ENCODE measurements at places on chromosomes 2 and 18.
A peak's percentile ranks its signal among the peaks of the same experiment; 100 is the strongest.

DNA sequence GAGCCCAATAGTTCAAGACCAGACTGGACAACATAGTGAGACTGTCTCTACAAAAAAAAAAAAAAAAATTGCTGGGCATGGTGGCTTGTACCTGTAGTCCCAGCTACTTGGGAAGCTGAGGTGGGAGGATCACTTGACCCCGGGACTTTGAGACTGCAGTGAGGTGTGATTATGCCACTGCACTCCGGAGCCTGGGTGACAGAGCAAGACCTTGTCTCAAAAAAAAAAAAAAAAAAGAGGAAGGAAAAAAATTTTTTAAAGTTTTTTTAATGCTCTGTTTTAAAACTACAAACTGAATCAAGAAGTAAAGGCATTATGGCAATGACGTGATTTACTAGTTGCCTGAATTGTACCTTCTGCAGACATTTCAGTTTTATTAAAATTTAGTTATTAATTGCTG, 54.5 kb upstream of the ZDBF2 start:
- DNase-seq, result no peak

DNA sequence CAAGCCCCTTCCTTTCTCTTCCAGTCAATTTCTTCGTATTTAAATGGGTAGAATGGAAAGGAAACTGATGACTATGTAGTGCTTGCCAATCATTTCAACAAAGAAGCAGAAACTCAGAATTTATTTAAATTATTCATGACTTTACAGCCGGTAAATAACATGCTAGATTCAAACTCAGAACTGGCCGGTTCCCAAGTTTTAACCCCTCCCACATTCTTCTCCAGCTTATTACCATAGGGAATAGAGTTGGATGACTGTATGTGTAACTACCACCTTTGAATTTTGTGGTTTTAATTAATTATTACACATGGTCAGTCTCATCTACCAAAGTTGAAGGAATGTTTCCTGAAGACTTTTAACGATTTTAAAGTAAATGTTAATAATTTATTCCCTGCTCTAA, 819.3 kb upstream of the LRATD1 start:
- DNase-seq, result no peak

- DNase-seq, result no peak
Measured at GRCh38 chr2:232290668-232291067, 87.9 kb upstream of the ALPP start.

DNA sequence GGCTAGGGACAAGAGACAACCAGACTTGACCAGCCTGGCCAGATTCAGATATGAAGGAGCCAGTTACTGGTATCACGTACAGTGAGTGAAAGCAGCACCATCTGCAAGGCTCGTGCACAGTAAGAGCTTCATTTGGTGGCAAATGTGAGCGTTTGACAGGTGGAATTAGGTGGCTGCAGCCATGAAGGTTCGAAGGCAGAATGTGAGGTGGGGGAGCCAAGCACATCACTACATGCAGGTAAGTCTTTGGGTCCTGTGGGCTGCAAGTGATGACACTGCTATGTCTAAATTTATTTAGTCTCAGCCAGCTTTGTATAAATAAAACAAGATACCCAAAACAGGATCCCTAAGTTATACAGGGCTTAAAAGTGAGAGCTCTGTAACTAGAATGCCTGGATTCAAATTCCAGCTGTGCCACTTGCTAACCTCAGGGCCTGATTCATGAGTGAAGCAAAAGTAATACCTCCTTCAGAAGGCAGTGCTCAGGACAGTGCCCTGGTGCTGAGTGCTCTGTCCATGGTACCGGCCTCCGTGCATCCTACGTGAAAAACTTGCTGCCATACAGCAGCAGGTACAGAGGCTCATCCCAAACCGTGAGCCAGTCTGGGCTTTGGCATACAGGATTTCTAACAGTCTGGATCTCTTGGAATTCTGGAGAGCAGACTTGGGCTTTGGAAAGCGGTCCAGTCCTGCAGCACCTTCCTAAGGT, 18.6 kb downstream of the DDX18 start:
- DNase-seq, result no peak

DNA sequence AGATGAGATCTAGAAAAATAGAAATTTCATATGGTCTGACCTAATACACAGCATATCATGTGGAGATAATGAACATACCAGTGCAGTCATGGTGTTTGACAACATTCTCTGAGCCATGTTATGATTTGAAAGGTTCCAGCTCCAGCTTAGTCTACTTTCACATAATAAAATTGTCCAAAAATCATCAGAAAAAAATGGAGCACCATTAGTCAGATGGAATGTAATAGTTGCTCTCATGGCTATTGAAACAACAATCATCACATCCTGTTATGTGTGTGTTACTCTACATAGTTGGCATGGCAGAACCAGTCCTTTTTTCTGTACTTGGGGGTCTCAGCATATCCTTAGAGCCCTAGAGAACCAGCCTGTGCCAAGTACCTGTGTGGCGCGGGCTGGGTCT, 678.9 kb upstream of the FANCL start:
- DNase-seq, result no peak

GRCh38 chr2:45218931-45219339, 209.7 kb upstream of the SIX2 start:
- DNase-seq, result no peak

DNA sequence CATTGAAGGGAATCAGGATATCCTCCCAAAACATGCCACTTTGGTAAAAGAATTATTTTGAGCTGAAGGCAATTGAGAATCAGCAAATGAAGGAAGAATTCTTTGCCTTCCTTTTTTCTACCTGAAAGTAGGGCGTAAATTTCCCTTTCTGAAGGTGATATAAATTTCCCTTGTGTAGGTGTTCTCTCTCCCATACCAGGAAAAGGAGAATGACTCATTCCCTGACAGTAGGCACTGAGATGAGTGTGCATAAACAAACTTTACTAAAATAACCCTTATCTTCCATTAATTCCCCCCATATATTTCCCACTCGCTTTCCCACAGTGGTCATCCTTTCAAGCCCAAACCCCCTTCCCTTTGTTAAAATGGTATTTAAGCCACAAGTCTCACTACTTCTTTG, 1339.0 kb downstream of the LRP1B start:
- no peak for DNase-seq

DNA sequence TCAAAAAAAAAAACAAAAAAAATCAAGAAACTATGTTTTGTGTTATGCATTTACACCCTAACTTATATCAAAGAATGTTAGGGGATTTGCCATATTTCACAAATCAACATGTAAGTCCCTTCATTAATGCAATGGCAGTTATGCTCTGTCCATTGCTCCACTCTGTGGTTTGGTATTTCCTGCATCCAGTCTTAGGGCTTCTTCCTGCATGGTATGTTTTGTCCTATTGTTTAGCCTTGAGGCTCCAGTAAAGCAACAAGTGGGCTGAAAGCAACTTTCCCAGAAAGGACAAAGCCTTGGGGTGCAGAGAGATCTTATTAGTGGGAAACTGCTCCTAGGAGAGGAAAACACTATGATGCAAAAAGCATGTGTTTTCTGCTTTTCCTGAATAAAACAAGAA, 474.1 kb downstream of the IRS1 start:
- DNase-seq, result no peak

GRCh38 chr18:5543773-5544389, at the start of gene EPB41L3:
Gene EPB41L3, minus strand, starts transcription at chr18:5543997. Its CDS starts 54,814 bp downstream, at chr18:5489183.
- no peak for DNase-seq

- DNase-seq, result peak; percentile 48
Measured at GRCh38 chr2:54522624-54523281, 66.6 kb downstream of the SPTBN1 start.

DNA sequence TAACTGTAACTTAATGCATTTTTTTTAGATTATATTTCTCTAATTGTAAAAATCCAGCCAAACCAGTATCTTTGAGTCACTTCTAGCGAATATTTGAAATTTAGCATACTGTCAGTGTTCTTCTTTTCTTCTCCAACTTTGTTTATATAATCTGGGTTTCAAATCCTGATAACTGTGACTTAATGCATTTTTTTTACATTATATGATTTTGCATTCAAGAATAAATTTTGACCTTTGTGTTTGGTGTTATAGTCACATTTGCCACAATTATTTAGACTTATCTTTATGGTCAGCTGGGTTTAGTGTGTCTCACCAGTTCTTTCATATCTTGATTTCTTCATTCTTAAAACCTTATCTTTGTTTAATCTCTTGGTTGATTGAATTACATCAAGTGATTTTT, 345.7 kb downstream of the SLC4A3 start:
- no peak for DNase-seq

DNA sequence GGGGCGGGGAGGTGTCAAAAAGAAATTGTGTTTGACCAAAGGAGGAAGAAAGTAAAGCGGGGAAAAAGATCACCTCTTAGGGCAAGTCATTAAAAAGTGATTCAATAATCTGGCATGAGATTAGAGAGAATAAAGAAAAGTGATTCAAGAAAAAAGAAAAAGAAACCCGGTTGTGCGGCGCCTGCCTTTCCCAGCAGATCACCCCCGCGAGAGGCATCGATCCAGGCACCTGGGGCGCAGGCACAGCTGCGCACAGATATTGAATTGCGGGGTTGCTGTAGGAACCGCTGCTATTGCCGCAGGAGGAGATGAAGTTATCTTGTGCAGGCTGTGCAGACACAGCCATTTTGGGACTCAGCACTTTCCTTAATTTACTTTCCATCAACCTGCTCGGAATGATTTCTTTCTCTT, 71.2 kb downstream of the PLB1 start:
- peak; percentile 28 for DNase-seq

DNA sequence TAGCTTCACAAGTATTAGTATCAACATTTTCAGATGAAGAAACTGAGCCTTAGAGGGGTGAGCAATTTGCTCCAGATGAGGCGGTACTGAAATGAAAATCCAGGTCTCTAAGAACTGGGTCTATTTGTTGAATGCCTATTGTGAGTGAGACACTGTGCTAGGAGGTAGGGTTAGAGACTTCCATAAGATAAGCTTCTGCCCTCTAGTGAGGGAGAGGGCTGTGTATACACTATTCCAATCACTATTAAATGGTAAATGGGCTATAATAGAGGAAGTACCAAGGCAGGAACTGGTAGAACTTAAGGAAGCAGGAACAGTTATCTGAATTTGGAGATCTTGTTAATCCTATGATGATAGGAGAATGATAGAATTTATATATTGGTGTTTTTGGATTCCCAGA, 23.6 kb upstream of the GLS start:
- no peak for DNase-seq

GRCh38 chr2:174013315-174013751, 48.2 kb upstream of the SP3 start:
- no peak for DNase-seq

DNA sequence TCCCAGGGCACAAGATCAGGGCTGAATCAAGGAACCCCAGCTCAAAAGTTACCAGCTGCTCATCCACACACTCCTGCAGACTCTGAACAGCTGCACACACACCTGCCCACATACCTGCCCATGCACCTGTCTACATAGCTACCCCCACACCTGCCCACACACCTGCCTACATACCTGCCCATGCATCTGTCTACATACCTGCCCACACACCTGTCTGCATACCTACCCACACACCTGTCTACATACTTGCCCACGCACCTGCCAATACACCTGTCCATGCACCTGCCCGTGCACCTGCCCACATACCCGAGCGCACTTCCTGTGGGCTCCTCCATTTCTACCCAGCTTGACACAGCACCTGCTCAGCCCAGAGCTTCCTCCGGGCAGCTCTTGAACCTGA, 122.8 kb upstream of the AGAP1 start:
- DNase-seq, result no peak

- DNase-seq, result no peak
Measured at GRCh38 chr2:203167751-203168150, 71.1 kb upstream of the CYP20A1 start.

DNA sequence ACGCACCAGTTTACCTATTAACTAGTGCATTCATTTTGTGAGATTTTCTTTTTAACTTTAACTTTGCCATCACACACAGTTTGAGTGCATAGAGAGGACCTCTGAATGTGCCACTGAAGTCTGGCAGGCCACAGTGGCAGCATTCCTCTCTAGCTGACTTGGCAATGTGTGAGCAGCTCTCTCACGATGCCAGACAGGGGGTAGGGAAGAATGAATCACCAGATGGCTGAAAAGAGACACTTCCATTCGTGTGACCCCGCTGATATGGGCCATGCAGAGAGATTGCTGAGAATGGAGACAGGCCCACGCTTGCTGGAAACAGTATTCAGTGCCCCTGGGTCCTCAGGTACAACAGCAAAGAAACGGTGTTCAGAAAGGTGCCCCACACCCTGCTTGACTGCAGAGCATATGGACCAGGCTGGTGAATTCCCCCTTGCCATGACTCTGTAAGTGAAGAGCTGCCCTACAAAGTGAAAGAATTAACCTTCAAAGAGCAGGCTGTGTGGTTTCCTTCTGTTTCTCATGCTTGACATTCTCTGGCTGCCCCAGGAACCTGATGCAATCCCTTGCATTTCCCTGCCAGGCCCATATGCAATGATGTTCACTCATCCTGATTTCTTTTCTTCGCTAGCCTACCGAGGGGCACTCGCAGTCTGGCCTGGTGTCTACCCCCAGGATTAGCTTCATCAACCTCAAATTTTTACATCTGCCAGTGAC, 236.1 kb downstream of the CDH20 start:
- DNase-seq, result no peak

- no peak for DNase-seq
Measured at GRCh38 chr18:26332991-26333390, 106.7 kb downstream of the TAF4B start.

- no peak for DNase-seq
Measured at GRCh38 chr18:5253910-5254309, 41.6 kb downstream of the ZBTB14 start.

- DNase-seq, result no peak
Measured at GRCh38 chr2:232341739-232342126, 36.8 kb upstream of the ALPP start.

GRCh38 chr2:30798536-30798991, 8.7 kb downstream of the CAPN13 start:
- DNase-seq, result no peak

- peak; percentile 55 for DNase-seq
Measured at GRCh38 chr18:35386600-35387100, 9.5 kb upstream of the ZNF396 start.

GRCh38 chr2:15449556-15450236, 111.4 kb downstream of the NBAS start:
- no peak for DNase-seq

- DNase-seq, result no peak
Measured at GRCh38 chr2:119059287-119059686, 99.3 kb downstream of the C1QL2 start.

DNA sequence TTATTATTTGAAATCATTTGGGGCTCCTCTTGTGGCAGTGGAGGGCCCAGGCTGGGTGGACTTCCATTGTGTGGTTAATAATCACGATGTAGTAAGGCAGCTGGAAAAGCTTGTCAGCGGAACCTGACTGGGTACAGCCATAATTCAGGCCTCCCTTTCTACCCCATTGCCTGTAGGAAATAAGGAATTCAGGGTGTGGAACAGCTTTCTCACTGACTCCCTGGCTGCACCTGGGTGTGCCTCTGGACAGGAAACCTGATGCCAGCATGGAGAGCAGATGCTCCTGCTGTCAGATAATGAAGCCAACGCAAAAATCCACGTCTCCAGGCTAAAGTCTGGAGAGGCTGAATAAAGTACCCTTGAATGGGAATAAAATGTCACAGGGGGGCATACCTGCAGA, 44.2 kb downstream of the LYPD6B start:
- no peak for DNase-seq

- no peak for DNase-seq
Measured at GRCh38 chr2:146527166-146527565, 1317.7 kb upstream of the ACVR2A start.

GRCh38 chr2:41886145-41886664, 161.6 kb upstream of the PKDCC start:
- DNase-seq, result no peak

- no peak for DNase-seq
Measured at GRCh38 chr18:25736516-25736915, 353.9 kb downstream of the SS18 start.

GRCh38 chr2:42180300-42180699, 11.1 kb downstream of the EML4 start:
- no peak for DNase-seq

GRCh38 chr2:45171136-45171501, 161.9 kb upstream of the SIX2 start:
- DNase-seq, result no peak
